RPMI8226 (cell line): ENCODE measurements at places on chromosomes 2 and 18.

GRCh38 chr2:152319822-152320570 lies 15.0 kb upstream of the FMNL2 start:
- DNase-seq = no peak

GRCh38 chr2:82139979-82140611 lies 1835.5 kb upstream of the LRRTM1 start:
- no peak for DNase-seq

GRCh38 chr2:116674188-116674587 lies 1140.3 kb upstream of the DDX18 start:
- DNase-seq = no peak

DNA sequence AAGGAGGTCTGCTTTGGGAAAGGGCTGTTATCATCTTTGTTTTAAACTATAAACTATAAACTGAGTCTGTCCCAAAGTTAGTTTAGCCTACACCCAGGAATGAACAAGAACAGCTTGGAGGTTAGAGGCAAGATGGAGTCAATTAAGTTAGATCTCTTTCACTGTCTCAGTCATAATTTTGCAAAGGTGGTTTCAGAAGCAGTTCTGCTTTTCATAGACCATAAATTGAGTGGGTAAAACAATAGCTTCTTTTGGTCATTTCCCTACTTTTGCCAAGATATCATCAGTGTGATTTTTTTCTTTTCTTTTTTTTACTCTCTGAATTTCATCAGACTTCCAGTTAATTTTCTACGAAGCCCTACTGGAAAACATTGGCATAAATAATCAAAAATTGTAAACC lies 117.0 kb downstream of the AP1S3 start:
- DNase-seq = no peak

DNA sequence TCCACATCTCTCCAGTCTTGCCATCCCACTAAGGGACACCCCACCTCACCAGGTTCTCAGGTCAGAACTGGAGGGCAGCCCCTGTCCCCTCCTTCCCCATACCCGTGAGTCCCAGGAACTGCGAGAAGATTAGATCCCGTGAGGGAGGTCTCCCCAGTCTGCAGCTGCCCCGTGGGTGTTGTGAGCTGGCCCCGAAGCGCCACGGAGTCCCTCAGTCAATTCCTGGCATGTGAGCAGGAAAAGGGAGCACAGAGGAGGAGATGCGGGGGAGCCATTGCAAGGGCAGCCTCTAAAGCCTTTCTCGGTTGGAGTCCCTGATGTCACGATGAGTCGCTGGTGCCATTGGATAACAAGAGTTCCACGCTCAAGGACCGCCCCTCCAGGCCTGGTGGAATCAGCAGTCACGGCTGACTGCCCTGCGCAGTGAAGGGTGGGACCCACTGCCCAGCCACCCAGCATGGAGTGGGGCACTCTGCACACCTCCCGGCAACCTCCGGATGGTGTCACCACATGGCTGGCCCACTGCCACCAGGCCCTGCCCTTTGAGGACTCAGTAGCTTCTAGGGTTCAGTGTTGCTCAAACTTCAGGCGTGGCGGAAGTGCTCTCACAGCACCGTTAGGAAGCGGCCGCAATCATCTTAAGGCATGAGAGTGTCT lies 434.9 kb upstream of the MYT1L start:
- DNase-seq = peak; percentile 55

DNA sequence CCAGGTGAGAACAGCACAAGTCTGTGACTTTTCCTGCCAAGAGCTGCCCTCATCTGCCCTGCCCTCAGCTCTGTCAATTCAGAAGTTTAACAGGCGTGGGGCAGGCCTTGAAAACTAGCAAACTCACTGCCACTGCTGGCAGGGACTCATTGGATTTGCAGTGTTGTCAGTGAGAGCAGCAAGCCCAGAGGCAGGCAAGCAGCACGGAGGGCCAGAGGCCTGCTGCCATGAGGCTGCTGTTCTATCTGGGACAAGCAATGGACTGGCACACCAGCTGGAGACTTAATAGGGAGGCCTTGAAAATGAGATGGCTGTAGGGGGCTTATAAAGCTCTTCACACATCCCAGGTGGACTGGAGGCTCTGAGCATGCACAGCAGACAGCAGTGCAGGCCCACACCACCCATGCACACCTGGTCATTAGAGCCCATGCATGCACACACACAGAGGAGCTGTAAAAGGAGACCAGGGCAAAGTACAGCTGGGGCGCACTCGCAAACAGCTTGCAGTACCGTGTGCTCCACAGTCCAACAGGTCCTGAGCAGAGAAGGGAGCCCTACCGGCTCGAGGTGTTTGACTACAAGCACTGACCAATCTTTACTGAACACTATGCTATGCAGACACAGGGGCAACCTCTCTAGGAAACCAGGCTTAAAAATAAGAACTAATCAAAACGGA lies 28.7 kb downstream of the MGAT4A start:
- peak; percentile 15 for DNase-seq

DNA sequence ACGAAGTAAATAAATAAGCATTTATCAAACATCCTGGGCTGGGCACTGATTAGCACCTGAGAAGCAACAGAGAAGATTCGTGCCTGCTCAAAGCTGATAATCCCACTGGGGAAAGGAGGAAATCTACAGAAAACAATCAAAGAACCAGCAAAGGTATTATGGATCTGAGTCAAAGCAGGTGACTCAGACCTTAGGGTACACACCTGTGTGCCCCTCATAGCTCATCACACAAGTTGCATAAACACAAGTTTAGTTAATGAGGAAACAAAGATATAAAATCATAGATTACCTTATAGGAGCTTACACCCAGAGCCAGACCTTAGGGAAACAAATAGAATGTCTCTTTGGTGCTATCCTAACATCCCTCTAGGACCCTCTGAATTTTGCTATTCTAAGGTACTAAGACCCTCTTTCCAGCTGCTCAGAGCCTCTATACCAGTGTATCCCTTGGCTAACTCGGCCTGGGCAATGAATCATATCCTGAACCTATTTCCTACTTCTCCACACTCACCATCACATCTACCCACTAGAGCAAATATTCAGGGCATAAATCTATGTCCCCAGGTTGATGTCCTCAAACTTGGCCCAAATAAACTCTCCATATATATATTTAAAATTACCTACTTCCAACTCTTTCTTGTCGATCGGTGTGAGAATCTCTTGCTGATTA lies 19.3 kb upstream of the CTIF start:
- no peak for DNase-seq

- peak; percentile 50 for DNase-seq
Observed at GRCh38 chr18:49016648-49017539, 66.1 kb upstream of the SMAD7 start.

- DNase-seq = no peak
Observed at GRCh38 chr18:23512641-23513040, 9.3 kb downstream of the RMC1 start.

- peak; percentile 52 for DNase-seq
Observed at GRCh38 chr2:176096986-176097819, 2.4 kb upstream of the HOXD12 start.

DNA sequence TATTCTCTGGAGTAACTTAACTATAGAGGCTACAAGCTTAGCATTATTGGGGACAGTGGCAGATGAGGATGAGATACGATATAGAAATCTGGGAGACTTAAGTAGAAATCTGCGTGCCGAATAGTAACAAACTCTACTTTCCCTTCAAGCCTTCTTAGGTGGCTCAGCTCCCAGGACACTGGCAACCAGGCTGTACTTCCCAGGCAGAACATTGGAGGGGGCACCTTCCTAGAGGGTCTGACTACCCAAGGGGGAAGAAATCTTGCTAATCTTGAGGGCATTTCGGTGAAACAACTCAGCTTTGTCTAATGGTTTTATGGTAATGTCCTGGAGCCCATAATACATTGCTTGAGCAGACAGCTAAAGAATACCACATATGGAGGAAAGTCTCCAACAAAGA lies 126.2 kb upstream of the DTNA start:
- no peak for DNase-seq

DNA sequence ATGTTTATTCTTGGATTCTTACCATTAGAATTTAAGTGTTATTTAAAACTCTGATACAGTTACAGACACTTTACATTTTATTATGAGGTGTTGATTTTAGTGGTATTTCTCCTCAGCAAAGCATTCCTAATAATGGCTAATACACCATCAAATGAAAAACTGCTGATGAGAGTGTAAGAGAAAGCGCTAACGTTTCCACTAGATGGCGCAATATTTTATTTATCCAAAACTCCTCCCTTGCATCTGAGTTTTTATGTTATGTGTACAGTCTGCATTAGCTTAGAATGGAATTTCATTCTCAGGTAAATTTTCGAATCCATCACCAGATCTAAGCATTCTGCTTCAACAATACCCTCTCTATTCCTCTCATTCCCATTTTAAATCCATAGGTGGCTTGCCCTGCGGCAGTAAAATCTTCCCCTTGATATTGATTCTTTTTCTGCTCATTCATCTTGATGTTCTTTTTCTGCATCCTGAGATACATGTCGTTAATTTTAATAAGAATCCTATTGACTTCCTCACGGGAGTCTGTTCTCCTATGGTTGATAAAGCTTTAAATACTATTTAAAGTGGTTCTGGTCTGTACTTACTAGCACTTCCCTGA lies 53.9 kb downstream of the PRKRA start:
- DNase-seq = peak; percentile 67

DNA sequence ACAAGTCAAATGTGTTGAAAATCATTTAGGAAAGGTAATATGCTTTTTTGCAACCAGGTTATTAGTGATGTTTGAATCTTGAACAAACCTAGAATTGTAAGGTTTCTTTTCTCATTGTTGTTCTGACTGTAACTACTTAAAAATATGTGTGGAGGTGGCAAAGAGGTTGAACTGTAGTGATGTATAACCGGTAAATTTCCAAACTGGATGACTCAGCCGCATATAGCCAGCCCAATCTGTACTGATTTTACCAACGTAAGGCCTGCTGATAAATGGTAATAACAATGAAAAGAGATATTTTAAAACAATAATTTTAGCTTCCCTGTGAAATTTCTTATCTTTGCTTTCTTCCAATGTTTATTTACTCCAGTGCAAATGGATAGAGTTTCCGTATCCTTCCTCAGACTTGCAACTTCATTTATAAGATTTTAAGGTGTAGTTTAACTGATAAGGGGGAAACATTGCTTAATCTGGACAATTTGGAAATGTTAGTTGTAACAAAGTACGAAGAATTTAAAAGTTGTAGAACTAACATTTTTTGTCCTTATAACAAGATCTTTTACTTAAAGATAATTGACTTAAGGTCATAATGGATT lies 1170.4 kb upstream of the ZEB2 start:
- no peak for DNase-seq

- no peak for DNase-seq
Observed at GRCh38 chr18:47179520-47179919, 3.4 kb upstream of the IER3IP1 start.

- no peak for DNase-seq
Observed at GRCh38 chr2:53235836-53236582, 531.6 kb upstream of the CHAC2 start.

- DNase-seq = no peak
Observed at GRCh38 chr2:152407806-152408205, 72.8 kb downstream of the FMNL2 start.

GRCh38 chr2:177597759-177598158 lies 205.2 kb downstream of the AGPS start:
- DNase-seq = no peak

- peak; percentile 25 for DNase-seq
Observed at GRCh38 chr2:12718015-12718671, 1.4 kb downstream of the TRIB2 start.

GRCh38 chr2:70784320-70784719 lies 6.1 kb downstream of the FIGLA start:
- DNase-seq = no peak

DNA sequence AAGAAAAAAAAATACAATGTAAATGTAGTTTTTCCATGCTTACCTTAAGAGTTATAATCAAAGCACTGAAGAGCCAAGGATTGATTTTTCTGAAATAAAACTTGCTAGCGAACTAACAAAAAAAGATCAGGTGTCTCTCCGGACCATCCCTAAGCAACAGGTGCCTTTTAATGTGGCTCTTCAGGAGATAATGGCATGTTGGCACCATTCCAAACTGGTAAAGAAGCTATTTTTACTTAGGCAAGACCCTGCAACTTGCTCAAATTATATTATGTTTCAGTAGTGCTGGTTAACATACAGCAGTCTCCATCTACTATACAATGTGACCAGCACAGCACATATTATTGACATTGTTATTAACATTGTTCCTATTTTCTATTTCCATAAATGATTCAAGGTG lies 2.3 kb upstream of the GCC2 start:
- no peak for DNase-seq

DNA sequence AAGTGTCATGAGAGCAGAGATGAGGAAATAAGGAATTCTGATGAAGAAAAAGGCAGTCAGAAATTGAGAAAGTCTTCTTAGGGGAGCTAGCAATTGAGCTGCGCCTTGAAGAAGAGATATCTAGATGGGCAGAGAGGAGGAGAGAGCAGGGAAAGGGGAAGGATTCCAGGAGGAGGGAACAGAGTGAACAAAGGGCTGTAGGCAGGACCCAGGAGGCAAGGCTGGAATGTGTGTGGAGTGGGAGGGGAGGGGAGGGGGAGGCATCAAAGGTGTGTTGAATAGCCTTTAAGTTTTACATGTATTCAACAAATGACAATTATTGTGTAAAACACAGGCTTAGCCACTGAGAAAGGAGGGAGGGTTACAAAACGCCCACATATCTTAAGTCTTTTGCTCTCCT lies 164.5 kb downstream of the TDRD15 start:
- DNase-seq = no peak

GRCh38 chr2:15822151-15823044 lies 118.0 kb upstream of the MYCN start:
- DNase-seq = no peak

GRCh38 chr18:79400591-79401381 lies 5.1 kb downstream of the NFATC1 start:
- DNase-seq = no peak

GRCh38 chr2:8053216-8053615 lies 628.6 kb upstream of the ID2 start:
- DNase-seq = no peak

DNA sequence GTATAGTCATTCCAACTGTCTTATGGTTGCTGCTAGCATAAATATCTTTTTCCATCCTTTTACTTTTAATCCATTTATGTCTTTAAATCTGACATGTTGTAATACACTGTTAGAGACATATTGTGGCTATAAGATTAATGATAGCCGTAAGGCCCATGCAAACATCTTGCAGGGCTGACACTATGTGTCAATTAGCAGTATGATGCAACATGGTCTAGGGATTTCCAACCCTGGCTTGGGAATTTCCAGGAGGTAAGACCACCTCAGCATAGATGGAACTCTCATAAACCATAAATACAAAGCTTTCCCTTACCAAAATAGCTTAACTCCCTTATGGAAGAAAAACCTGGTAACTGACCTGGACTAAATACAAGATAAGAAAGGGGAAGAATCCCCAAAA lies 16.5 kb downstream of the SCLY start:
- no peak for DNase-seq

DNA sequence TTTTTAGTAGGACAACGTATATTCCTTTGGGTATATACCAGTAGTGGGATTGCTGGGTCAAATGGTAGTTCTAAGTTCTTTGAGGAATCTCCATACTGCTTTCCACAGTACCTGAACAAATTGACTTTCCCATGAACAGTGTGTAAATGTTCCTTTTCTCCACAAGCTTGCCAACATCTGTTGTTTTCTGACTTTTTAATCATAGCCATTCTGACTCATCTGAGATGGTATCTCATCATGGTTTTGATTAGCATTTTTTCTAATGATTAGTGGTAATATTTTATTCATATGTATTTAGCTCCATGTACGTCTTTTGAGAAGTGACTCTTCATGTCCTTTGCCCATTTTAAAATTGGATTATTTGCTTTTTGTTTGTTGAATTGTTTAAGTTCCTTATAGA lies 58.4 kb upstream of the CERS6 start:
- no peak for DNase-seq
